ENCODE measurements at places on chromosomes 12 and 14.

- no peak for DNase-seq
These were observed 52.6 kb downstream of the SLCO1B3 start for GRCh38 chr12:20863056-20863455.

GRCh38 chr12:981176-981828 lies 9.7 kb upstream of the ERC1 start:
- DNase-seq = no peak

GRCh38 chr14:21308132-21308478 lies 28.2 kb downstream of the RPGRIP1 start:
- DNase-seq = no peak

DNA sequence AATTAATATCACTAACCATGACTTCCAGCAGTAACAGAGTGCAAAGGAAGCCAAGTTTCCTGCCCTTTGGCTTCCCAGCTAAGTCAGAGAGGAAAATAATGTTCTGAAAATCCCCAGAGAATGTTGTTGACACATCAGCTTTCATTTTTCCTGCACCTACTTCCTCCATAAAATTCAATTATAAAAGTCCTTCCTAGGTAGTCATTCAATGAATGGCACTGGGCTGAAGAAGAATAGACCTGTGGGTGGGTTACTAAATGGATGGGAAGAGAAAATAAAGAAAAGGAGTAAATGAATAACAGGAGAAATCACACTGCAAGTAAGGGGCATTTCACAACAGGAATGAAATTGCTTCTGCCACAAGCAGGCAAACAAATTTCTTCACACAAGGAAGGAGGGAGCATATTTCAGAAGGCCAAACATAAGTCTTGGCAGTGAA lies 73.2 kb upstream of the MDM1 start:
- no peak for DNase-seq

GRCh38 chr14:58784931-58785330 lies 147.2 kb downstream of the DACT1 start:
- DNase-seq = no peak

- no peak for DNase-seq
These were observed 96.7 kb downstream of the RMST start for GRCh38 chr12:97559267-97559666.

DNA sequence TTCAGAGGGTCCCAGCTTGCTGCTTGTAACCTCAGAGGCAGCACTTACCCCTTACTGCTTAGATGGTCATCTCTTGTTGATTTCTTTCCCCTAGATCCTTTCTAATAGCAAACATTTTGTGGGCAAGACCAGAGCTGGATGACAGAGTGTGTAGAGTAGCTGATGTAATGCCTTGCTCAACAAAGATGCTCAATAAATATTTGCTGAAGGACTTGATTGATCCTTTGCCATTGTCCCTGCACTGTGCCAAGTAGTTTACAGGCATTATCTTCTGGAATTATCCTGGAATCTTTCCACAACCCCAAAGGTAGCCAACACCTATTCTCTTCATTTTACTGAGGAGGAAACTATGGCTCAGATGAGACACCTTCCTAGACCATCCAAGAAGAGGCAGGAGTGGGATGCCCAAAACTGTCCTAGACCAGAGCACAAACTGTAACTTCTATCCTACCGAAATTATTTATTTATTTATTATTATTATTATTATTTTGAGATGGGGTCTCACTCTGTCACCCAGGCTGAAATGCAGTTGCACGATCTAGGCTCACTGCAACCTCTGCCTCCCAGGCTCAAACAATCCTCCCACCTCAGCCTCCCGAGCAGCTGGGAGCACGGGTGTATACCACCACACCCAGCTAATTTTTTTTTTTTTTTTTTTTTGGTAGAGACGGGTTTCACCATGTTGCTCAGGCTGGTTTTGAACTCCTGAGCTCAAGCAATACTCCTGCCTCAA lies 1.4 kb downstream of the MMAB start:
- DNase-seq = no peak

- DNase-seq = no peak
These were observed 327.6 kb downstream of the CCER1 start for GRCh38 chr12:90627180-90627896.

- no peak for DNase-seq
These were observed 74.2 kb downstream of the RBM19 start for GRCh38 chr12:113891739-113892520.

- DNase-seq = no peak
These were observed 201.7 kb downstream of the SNAPC1 start for GRCh38 chr14:61963926-61964325.

GRCh38 chr12:21697904-21698630 lies 40.4 kb upstream of the LDHB start:
- no peak for DNase-seq

DNA sequence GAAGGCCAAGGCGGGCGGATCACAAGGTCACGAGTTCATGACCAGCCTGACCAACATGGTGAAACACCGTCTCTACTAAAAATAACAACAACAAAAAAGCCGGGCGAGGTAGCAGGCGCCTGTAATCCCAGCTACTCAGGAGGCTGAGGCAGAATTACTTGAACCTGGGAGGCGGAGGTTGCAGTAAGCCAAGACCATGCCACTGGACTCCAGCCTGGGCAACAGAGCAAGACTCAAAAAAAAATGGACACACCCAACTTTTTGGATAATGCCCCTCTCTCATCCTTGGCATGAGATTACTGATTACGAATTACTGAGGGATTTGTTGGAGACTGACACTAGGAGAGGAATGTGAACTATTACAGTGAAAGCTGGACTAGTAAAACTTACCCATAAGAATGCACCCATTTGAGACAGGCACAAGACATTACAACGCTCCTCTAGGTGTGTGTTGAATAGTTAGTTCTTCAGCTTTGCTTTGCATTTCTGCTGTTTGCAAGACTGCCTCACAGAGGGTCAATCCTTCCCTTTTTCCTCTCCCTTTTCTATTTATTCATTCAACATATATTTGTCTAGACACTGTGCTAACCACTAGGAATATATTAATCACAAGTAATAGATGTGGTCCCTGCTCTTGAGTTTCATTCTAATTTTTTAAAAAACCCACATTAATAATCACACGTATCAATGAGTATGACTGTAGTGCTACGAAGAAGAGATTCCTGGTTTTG lies 46.0 kb upstream of the OR5AU1 start:
- no peak for DNase-seq

GRCh38 chr12:120584343-120585149 lies 3.3 kb upstream of the POP5 start:
- DNase-seq = peak; percentile 51

- DNase-seq = no peak
These were observed 162.4 kb downstream of the BRMS1L start for GRCh38 chr14:35988550-35988949.

- no peak for DNase-seq
These were observed 94.8 kb downstream of the POLR3B start for GRCh38 chr12:106452309-106452708.

DNA sequence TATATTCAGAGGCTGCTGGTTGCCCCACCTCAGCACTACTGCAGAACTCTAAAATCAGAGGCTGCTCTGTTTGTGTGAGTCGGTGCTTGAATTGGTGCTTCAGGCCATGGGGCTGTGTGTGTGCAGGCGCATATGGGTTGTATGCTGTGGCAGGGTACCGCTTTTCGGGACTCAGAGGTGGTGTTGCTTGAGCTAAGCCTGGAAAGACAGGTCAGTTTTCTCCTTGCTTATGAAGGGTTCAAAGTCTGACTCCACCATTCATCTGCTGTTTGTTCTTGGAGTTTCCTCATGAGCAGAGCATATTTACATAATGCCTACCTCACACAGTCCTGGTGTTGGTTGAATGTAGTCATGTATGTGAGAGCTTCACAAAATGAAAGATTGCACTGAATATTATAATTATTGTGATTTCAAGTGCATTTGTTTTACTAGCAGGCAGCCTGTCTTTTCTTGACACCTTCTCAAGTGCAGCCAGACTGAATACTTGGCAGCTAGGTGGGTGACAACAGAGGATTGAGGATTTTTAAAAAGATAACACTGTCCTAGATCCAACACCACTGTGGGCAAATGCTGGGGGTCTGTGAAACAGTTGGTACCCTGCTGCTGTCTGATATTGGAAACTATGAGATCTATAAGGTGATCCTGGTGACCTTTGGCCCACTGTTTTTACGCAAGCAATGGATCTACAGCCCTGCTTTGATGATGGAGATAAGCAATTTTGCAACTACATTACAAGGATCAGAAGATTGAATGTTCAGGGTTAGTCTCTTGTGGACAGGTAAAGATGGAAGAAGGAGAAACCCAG lies 1.0 kb upstream of the ANG start:
- DNase-seq = no peak

GRCh38 chr12:96502477-96502876 lies 13.1 kb downstream of the CFAP54 start:
- DNase-seq = no peak

GRCh38 chr12:2642176-2642892 lies 152.4 kb upstream of the FKBP4 start:
- no peak for DNase-seq

DNA sequence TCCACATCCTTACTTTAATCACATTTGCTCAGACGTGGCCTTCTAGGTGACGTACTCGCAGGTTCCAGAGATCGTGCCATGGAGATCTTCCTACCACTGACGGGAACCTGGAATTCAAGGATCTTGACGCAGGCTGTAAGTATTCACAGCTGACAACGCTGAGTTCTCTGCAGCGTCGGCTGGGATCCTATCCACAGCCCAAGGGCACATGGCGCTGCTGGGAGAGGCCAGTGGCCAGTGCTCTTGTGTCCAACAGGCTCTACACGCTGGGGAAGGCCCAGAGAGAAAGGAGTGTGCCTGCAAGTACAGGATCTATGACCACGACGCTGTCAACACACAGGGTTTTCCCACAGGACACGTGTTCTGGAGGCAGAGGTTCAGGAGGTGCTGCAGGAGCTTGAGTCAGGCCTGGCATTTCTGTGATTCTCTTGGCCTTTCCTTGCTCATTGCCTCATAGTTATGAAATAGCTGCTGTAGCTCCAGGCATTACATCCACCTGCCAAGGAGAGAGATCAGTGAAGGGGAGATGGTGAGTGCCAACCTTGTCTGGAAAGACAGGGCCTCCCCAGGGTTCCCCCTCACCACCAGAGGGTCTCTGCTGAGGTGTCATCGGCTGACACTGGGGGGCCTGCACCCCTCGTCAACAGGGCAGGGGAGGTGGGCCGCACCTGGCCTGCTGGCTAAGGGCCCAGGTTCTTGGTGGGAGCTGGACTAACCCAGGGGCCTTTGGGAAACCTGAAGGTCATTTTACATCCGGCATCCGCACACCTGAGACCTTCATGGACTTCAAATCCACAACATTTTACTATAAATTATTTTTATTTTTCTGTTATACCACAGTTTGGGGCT lies 21.3 kb downstream of the LRCOL1 start:
- DNase-seq = no peak

- DNase-seq = no peak
These were observed 30.6 kb downstream of the STK38L start for GRCh38 chr12:27274706-27275105.

DNA sequence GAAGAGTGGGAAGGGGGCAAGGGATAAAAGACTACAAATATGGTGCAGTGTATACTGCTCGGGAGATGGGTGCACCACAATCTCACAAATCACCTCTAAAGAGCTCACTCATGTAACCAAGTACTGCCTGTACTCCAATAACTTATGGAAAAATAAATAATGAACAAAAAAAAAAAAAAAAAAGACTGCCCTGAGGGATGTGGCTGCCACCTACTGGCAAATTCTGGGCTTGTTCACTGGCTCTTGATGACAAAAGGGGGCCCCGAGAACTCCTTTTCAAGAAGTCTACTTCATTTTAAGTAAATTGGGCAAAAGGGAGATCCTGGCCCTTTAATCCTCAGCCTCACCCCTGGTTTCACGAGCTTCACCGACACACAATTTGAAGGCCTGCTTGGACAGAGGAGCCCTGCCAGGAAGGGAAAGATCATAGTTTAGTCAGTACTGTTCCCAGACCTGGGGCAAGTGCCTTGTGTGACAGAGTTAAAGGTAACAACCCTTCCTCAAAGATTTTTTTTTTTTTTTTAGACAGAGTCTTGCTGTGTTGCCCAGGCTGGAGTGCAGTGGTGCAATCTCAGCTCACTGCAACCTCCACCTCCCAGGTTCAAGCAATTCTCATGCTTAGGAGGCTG lies 26.1 kb upstream of the STAC3 start:
- no peak for DNase-seq

- DNase-seq = no peak
These were observed 449.6 kb upstream of the RGS6 start for GRCh38 chr14:71482671-71483070.

DNA sequence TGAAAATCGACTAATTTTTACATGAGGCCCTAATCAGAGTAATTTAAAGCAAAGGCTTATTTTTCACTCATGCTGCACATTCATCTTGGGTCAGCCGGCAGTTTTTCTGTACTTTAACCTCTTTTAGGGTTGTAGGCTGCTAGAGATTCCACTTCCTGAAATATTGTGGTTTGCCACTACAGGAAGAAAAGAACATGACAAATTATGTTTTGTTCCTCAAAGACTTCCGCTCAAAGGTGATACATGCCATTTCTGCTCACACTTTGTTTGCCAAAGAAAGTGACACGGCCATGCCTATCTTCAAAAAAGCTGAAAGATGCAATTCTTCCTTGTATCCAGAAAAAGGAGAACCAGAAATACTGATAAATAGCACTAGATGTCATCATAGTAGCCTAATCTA lies 183.4 kb upstream of the PPFIA2 start:
- DNase-seq = no peak

- DNase-seq = no peak
These were observed 186.3 kb upstream of the EGLN3 start for GRCh38 chr14:34137001-34137745.

DNA sequence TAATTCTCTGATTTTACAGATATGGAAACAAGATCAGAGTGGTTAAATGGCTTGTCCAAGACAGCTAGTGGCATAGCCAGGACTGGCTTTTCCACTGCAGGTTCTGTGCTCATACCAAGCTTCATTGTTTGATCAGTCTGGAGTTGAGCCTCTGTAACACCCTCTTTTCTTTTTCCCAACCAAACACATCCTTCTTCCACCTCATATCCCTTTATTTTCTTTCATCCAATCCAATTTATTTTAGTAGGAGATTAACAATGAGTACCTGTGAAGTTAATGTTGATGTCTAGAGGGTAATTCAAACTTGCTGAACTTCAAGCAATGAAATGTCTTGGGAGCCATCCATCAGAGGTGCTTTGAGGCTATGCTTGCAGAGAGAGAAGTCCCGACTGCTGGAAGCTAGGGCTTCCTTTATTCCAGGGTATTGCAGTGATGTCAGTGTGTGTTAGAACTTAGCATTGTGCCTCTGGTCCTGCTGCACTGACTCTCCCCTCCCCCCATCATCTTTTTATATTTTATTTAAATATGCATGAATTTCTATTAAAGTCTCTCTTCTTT lies 452.1 kb upstream of the PDE3A start:
- no peak for DNase-seq

- DNase-seq = no peak
These were observed 52.0 kb downstream of the SCARB1 start for GRCh38 chr12:124811633-124812032.

All from stimulated activated CD4-positive, alpha-beta T cell treated with anti-CD3 and anti-CD28 coated beads, Interleukin-15, amount 100 ng/mL, for 1 hour (primary cell).